ENCODE measurements at places on chromosomes 11 and 22.
A peak's percentile ranks its signal among the peaks of the same experiment; 100 is the strongest.

DNA sequence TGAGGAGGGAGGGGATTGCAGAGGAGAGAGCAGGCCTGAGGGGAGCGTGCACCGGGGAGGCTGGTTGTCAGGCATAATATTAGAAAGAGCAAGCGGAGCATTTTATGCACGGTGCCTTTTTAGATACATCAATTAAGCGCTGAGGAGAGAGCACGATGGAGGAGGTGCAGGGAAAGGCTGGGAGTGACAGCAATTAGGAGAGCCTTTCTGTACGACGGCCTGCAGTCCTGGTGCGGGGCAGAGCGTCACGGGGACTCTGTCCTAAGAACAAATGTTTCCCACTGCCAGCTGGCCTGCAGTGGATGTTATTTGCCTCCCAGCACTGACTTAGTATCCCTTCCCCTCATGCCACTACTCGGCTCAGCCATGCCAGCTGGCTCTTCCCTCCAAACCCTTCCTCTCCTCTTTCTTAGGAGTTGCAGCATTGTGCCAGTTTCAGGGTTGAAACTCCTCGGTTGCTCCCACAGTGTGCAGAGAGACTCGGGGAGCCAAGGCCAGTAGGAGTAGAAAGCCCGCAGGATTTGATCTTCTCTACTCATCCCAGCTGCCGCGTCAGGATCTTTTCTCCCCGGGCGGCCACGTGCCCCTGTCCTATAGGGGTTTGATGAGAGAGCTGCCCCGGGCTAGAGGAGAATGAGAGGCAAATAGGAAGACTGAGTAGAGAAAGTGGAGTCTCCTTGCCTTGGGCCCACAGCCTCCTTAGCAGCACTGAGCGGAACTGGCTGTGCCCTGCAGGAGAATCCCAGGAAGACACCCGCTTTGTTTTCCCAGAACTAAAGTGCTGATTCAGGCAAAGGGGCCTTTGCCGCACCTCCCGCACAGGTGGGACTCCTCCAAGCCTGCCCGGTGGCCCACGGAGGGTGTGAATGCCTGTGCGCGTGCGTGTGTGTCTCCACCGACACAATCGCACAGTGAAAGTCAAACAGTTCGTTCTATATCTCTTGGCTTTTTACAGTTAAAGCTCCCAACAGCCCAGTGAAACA is 875.3 kb downstream of the NTM start:
- DNase-seq, result no peak

DNA sequence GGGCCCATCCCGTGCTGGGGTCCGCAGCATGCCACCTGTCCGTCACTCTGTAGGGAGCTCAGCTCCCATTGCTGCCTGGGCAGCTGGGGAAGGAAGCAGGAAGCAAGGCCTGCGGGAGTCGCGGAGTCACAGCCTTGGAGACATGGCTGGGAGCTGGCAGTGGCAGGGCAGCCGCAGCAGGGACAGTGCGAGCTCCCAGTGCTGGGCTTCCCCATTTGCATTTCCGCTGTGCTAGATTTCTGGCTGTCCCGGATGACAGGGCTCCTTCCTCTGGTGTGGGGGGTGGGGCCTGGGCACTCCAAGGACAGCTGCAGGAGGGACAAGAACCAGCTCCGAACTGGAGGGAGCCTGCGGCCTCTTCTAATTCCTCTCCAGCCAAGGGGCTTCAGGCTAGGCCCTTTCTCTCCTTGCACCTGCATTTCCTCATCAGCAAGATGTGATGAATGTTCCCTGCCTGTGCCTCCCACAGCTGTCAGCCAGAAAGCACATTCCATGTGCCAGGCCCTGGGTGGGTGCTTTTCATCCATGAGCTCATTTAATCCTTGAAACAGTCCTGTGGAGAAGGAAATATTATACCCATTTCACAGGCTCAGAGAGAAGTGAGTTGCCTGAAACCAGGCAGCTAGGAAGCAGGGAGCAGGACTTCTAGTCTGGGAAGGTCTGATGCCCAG is 48.0 kb downstream of the MYO7A start:
- DNase-seq, result no peak

GRCh38 chr11:57763568-57763967 is 2.0 kb downstream of the CTNND1 start:
- DNase-seq, result peak; percentile 54

DNA sequence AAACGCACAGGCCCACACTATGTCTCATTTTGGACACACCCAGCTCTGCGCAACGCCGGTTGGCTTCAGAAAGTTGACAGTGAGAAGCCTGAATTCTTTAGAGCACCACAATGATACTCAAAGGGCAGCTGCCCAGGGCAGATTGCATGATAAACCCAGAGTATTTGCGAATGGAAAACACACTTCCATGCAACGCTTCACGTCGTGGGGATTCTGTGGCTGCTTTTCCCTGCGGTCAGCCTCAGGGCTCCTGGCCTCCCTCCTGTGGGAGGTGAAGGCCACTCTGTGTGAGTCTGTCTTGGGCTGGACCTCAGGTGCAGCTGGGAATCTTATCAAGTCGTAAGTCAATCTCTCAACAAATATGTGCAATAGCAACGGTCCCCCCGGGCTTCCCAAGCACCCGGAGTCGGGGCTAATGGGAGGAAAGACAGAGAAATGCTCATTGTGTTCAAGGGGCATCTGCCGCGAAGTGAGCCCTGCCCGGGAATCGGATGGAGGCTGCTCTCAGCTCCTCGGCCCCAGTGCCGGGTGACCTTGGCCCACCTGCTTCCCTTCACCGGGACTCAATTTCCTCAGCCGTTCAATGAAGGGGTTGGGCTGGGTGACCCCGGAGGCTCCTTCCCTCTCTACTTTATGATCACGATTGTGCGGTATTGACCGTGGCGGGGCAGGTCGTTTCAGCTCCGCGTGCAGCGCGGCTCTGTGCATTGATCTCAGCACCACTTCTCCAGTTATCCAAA is 623.6 kb downstream of the BRD1 start:
- no peak for DNase-seq
